ENCODE measurements at places on chromosomes 7 and 10. TPM values are rescaled to one million over a fixed set of nuclear protein-coding genes. Genes with fewer than 3 reads are reported as not detected.

DNA sequence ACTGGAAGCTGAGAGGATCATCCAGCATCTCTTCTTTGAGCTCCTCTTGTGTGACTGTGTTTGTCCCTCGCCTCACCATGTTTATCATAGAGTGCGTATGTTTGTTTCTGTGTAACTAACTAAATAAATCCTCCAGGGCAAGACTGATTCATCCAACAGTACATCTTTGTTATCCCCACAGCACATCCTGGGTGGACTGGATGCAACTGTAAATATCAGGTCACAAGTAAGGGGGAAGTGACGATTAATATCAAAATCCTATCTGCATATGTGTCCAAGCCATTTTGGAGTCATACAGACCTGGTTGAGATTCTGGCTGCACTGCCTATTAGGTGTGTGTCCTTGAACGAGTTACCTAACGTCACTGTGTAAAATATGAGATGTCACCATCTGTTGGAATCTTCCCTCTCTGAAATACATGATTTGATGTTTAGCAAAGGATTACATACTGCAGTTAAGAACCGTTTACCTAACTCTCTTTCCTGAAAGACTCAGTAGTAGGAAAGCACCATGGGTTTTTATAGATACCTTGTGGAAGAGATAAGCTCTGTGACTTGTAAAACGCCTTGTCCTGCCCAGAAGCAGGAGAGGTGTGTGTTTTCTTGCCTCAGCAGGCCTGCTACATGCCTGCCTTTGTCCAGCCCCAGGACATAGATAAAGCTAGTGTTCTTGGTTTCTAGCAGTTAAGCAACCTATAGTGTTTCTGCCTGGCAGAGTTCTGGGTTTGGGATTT, 25.8 kb downstream of the WBP1L start:
- DNase-seq, result peak; percentile 74

GRCh38 chr10:63414481-63415260, 51.1 kb downstream of the JMJD1C start:
- DNase-seq, result no peak

GRCh38 chr10:72215611-72216549, at the start of the genes ANAPC16 and ASCC1:
ANAPC16 (plus strand) TSS chr10:72216012; CDS start chr10:72223915, 7,903 bp downstream.
ASCC1 (minus strand) TSS chr10:72216276; CDS start chr10:72213298, 2,978 bp downstream.
- DNase-seq, result peak; percentile 96

DNA sequence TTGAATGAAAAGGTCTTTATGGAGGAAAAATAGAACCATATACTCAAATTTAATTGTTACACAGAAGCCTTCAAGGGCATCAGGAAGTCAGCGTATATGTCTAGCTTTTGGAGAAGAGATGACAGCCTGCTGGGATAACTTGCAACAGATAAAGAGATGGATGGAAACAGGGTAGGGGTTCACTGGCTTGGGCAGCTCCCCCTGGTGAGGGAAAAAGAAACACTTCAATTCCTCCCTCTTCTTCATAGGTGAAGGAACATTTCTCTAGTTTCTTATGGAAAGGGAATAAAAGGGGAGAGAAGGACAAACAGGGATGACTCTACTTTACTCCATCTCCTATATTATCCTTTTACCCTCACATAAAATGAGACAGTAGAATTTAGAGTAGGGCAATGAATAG, 635.7 kb downstream of the PHTF2 start:
- no peak for DNase-seq

- DNase-seq, result peak; percentile 63
Measured at GRCh38 chr10:12846718-12847117, 154.8 kb downstream of the CCDC3 start.

DNA sequence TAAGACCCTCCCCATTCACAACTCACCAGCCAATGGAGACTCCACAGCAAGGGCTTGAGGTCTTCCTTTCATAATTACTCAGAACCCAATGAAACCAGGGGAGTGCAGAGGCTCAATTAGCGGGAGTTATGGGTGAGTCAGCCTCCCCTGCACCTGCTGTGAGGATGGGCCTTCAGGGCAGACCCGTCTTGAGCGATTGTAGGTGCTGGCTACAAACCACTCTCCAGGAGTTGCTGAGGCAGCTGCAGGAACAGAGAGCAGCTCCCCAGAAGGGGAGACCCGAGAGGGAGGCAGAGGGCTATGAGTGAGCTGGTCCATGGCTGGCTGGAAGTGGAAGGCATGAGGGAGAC, 58.5 kb upstream of the SORCS3 start:
- no peak for DNase-seq

GRCh38 chr7:7738622-7739021, 20.2 kb upstream of the RPA3 start:
- no peak for DNase-seq

- DNase-seq, result no peak
Measured at GRCh38 chr7:107678110-107678753, 17.6 kb downstream of the SLC26A4 start.

PAPOLB gene
- 1.9 TPM for total RNA-seq

DNA sequence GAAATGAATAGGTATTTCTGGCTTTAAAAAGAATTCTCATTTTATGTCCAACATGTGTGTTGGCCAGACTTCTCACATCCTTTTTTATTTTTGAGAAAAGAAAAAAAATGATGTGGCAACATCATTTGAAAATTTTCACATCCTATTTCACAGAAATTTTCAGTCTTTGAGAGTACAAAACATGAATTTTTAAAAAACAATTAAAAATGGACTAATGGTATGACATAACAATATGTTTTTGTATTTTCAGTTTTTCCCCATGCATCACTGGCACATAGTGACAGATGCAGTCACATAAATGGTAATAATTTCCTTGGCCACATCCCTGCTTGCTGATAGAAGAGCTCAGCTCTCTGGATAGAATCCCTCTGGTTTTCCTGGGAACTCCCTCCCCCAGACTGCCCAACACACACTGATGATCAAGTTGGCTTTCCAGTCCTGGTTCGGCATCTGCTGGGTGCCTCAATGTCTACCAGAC, 188.5 kb upstream of the AGR3 start:
- DNase-seq, result no peak

DNA sequence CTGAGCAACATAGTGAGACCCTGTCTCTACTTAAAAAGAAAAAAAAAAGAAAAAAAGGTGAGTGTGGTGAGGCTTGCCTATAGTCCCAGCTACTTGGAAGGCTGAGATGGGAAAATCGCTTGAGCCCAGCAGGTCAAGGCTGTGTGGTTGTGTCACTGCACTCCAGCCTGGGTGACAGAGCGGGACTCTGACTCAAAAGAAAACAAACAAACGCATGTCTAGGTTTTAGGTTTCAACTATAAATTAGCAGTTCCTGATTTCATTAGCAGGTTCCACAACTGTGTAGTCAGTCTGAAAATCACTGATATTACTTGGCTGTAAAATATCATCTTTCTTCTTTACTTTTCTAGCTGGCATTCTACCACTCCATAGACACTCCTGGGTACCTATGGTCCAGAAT, 155.7 kb upstream of the HGF start:
- no peak for DNase-seq

CFTR gene
- 6.3 TPM for total RNA-seq

DNA sequence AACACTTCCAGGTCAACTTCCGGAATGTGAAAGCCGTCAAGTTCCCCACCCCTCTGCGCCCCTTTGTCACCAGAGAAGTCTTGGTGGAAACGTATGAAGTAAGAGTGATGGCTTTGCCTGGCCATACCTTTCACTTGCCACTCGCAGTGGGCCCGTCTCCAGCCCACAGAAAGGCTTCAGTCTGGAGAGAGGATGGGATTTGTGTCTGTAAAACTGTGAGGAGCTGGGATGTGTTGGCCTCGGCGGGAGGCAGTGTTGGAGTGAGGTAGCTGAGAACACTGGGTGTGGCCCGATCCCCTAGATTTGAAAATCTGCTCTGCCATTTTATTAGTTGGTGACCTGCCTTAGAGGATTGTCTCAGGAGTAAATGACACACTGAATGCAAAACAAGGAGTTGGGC, 6.4 kb downstream of the ADCK2 start:
- DNase-seq, result no peak

- no peak for DNase-seq
Measured at GRCh38 chr10:49600781-49601400, 9.2 kb upstream of the SLC18A3 start.

ELN gene
- total RNA-seq, result 583 TPM

DNA sequence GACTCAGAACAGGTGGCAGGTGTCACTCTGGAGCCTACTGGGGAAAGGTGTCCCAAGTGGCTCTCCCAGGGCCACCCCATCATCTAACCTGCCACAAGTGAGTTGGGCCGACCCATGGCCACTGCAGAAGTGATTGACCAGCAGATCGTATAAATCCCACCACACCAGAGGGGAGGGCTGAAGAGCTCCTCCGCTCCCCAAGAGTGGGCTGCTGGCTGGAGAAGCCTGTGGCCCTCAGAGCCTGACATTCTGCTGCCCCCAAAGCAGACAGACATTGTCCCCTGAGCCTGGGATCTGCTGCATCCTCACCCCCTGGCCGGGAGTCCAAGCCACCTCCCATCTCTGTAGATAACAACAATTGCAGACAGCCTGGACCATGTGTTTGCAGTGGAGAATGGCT, 36.7 kb downstream of the ANXA8 start:
- no peak for DNase-seq

- DNase-seq, result no peak
Measured at GRCh38 chr10:104109908-104110662, 11.9 kb upstream of the SFR1 start.

GRCh38 chr10:86105640-86106039, 261.0 kb downstream of the GRID1 start:
- no peak for DNase-seq

DNA sequence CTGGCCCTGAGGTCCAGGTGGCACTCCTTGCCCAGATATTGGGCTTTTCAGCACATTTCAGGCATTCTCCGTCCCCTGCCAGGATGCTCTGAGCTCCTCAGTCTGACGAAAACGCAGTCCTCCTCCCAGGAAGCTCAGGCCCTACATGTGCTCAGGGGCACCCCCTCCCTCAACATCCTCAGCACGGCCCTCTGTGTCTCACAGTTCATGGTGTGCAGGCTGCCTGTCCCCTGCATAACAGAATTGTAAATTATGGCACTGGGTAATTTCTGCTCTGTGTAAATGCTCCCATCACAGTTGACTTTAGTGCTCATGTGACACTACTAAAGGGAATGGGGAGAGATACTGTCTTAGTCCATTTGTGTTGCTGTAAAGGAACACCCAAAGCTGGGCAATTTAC, 563.8 kb downstream of the DNAJB6 start:
- DNase-seq, result no peak

DNA sequence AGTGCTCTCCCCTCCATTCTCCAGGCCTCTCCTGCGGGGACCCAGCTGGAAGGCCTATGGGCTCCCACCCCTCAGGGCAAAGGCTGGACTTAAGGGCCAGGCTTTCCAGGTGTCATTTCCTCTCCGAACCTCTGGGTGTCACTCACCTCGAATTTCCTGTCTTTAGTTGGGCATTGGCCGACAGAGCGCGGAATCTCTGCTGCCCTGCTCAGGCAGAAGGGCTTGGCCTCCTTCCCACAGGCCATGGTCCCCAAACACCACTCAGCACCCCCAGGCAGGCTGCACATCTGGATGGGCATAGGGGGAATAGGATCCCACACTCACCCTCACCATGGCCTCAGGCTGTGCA, 212.9 kb downstream of the CCSER2 start:
- no peak for DNase-seq

DNA sequence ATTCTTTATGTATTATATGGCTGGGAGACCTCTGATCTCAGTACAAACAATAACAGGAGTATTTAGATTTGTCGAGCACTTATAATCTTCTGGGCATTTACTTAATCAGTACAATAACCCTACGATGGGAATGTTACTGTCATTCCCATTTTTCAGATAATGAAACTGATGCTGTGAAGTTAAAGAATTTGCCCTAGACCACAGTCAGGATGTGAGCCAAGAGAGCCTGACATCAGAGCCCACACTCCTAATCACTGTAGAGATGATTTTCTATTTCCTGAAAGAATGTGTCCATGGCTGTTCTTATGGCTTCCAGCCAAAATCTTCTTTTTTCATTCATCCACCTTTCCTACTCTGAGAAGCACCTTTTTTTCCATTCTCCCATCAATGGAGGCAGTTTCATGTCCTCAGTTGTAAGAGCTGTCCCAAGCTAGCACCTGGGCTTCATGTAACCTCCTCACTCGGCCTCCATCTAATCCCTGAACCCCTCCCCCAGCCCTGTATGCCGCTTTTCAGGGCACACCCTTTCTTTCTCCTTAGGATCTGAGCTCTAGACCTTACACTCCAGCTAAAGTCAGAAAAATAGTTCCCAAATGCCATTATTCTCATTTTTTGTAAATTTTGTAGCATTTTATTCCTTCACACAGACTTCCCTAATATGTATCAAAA, 12.2 kb upstream of the CAV1 start:
- DNase-seq, result no peak

DNA sequence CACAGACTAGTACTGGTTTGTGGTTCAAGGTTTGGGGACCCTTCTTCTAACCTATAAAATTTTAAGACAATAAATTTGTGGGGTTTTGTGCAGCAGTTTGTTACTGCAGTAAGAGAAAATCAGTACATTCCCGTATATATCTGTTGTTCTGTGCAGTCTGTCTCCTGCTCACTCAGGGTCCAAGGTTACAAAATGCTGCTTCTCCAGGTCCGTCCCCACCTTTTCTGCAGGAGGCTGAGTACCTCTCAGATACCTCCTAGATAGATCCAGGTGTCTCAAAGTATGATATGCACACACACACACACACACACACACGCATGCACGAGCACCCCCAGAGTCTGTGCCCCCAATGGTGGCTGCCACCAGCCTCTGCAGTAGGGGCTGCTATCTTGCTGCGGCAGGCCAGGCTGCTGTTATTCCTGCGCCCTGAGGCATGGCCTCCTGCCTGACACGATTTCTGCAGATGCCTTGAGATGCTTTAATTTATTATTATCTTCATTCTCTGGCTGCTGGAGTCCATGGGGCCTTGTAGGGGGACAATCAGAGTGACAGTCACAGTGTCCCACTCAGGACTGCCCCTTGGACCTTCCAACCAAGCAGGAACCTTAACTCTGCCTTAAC, 25.2 kb upstream of the ASL start:
- DNase-seq, result peak; percentile 4

- DNase-seq, result no peak
Measured at GRCh38 chr10:31630861-31631567, 297.6 kb downstream of the ARHGAP12 start.

KNDC1 gene
- 4.8 TPM for total RNA-seq

DNA sequence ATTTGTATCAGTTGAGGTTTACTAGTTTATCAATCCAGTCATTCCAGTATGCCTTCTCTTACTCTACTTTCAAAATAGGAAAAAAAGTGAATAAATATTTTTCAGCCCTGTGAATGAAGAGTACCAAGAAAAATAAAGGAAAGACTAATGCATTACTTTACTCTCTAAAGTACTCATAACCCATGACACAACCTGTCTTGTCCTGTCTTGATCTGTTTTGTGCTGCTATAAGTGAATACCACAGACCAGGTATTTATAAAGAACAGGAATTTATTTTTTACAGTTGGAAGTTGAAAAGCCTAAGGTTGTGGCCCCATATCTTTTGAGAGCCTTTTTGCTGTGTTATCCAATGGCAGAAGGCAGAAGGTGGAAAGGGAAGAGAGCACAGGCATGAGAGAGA, 194.6 kb upstream of the DKK1 start:
- DNase-seq, result peak; percentile 21

GRCh38 chr7:82234457-82235049, 209.0 kb downstream of the CACNA2D1 start:
- peak; percentile 70 for DNase-seq

PITRM1 gene
- total RNA-seq, result 34.7 TPM

ZNF488 gene
- 0.96 TPM for total RNA-seq

All from umbilical cord (tissue), 2 donors.